ENCODE measurements at places on chromosomes 3 and 15.

DNA sequence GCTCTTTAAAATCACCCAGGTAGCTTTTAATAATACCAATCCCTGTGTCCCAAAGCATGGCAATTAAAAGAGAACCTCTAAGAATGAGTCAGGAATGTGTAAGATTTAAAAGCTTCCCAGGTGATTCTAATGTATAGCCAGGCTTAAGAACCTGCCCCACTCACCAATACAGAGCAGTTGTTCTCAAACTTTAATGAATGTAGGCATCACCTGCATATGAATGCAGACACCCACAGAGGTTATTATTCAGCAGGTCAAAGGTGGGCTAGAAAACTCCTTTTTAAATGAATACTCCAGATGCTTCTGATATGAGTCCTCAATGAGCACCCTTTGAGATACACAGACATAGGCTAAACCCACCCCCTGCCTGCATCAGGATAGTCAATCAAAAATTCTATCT lies 298.1 kb upstream of the KCNMB2 start:
- no peak for DNase-seq

DNA sequence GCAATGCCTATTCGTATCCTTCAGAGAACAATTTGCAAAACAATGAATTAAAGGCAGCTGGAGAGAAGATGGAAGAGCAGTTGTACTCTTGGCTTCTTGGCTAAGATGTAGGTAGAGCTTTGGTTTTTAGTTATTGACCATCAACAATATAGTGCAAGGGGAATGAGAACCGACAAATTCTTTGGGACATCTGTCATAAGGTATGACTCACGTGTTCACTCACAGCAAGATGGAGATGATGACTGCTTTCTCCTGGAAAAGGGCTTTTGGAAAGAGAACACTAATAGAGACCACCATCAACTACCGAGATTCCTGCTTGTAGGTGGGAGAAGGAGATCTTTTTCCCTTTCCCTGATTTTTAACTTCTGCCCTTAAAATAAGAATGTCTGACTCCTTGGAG lies 234.9 kb downstream of the NTRK3 start:
- DNase-seq = no peak

DNA sequence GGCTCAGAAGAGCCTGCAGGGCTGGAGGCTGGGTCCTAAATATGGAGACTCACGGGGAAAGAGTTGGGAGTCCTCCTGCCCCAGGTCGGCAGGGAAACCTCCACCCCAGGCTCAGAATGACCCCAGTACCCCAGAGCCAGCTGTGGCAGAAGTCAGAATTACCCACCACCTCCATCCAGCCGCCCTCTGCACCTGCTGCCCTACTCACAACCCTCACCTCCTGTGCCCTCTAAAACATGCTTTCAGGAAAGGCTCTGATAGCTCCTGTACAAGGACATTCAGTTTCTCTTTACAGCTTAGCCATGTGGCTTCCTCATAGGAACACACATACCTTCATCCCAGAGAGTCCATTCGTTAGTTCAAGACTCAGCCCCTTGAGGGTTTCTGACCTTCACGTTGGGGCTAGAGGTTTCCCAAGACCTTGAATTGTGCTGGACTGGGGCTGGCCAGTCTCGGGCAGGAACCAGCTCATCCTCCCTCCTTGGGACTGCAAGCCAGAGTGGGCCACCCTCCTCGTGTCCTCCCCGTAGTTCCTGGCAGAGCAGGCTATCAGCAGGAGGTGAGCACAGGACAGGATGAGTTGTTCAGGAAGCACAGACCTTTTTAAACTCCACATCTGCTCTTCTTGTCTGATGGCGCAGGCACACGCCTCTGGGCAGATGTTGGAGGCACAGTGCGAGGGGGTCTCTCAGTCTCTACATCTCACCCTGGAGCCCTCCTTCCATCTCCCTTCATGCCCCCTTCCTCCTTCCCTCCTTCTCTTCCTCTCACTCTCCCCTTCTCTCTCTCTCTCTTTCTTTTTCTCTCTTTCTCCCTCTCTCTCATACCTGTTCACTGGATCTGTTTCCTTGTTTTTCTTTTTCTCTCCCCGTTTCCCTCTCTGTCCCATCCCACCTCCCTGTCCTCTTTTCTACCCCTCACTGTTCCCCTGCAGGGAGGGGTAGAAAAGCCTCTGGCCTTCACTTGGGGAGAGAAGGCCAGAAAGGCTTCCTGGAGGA lies 55.9 kb upstream of the NR2C2 start:
- DNase-seq = no peak

DNA sequence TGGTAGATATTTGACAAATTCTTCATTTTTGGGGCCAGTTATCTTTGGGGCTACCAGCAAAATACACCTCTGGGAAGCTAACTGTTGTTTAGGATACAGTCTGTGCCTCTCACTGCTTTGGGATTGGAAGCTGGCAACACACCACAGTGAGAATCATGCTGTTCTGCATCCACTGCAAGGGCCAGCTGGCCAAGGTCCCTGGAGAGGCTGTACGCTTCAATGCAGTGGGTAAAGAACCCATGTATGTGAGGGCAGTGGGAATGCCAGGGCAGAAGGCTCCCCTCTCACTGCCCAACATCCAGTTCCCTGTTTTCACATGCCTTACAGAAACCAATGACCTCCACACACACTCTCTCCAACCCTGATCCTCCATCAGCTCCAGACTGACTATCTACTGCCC lies 20.1 kb downstream of the ZDHHC3 start:
- no peak for DNase-seq

DNA sequence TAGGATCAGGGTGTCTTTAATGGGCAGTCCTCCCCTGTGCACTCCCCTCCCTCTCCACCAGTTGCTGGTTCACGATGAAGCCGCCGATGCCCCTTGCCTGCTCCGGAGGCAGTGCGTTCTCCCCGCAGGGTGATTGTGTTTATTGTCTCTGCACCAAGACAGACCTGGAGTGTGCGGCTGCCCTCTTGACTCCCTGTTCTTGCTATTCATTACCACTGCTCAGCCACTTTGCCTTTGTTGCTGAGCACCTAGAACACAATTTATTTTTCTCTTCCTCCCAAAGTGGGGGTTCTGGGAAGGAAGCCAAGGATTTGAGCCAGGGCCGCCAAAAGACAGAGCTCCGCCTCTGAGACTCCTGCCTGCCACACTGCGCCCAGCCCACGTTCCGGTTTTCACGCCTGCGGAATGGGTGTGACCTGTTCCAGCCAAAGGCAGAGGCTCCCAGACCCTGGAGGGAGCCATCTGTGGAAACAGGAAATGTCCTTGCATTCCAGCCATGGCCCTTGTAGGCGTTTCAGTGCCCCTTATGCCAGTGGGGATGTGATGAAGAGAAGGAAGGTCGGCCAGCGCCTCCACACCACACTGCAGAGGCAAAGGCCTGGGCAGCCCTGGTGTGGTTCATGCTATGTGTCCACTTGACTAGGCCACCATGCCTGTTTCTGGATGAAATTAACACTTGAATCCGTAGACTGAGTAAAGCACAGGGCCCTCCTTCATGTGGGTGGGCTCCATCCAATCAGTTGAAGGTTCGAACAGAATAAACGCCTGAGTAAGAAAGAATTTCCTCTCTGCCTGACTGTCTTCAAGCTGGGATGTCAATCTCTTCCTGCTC lies 85.8 kb downstream of the HMG20A start:
- DNase-seq = no peak

DNA sequence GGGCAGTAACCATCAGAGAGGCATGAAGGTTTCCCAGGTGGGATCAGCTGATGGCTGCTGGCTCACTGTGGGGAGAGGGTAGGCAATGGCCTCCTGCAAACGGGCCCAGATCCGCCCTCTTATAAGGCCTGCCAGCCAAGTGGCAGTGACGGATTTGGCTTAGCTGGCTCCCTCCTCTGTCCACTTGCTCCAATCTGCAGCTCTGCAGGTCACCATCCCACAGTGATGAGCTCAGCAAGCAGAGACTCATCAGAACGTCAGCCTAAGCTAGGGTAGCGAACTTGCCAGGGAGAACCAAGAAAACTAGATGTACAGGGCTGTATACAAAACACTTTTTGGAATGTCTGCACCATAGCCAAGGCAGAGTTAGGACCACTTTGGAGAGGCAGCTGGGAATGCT lies 62.8 kb upstream of the DCLK3 start:
- DNase-seq = no peak

DNA sequence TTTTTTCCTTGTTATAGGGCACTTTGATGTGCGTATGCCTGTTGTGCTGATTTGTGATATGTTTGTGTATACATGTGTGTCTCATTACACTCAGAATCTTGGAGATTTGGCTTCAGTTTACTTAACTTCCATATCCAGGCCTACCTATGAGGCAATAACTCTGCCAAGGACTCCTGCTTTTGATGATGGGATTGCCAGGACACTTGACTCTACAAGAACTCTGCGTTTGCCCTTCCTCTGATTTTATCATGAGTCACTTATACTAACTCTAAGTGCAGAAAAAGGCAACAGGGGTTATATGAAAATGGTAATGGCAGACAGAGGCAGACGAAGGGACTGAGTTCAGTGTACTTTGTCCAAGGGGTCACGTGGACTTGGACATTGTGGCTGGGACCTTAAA lies 33.6 kb downstream of the MCTP2 start:
- DNase-seq = no peak

- no peak for DNase-seq
These were observed 5.2 kb upstream of the MUSTN1 start for GRCh38 chr3:52839892-52840545.

All from activated CD8-positive, alpha-beta memory T cell treated with anti-CD3 and anti-CD28 coated beads, Interleukin-2, amount 50 U/mL, for 4 hours (primary cell).